ENCODE measurements at places on chromosomes 7 and 10.
A peak's percentile ranks its signal among the peaks of the same experiment; 100 is the strongest.

GRCh38 chr10:13894412-13895093, 307.8 kb downstream of the PRPF18 start:
- DNase-seq, result no peak

- DNase-seq, result peak; percentile 38
Observed at GRCh38 chr10:110357252-110357780, 52.6 kb upstream of the SMNDC1 start.

DNA sequence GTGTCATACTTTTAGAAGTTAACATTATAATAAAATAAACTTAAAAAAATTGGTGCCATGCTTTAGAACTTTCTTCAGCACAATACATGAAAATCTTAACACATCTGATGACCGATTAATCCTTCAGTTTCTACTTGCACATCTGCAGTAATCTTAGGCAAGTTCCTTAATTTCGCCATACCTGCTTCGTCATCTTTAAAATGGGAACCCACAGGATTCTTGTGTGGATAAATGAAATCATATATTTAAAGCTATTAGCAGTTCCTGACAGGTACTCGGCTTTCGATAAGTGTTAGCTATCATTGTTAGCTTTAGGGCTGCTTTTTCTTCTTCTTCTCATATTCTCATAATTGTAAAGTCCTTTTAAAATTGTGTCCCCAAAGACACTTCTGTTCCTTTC, 907 bp upstream of the VPS50 start:
- DNase-seq, result no peak

DNA sequence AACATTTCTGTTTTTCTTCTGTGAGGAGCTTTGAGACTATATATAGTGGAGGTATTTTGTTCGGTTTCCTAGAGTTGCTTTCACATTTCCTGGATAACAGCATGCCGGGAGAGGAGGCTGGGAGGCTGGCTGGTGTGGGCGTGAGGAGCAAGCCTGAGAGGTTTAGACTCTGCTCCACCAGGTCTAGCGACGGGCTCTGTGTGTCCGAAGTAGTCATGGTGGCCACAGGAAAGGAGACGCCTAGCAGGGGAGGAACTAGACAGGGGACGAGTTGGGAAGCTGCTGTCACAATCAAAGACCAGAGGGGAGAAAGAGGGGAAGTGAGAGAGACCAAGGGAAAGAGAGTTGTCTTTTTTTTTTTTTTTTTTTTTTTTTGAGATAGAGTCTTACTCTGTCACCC, 19.6 kb downstream of the PTPRE start:
- DNase-seq, result no peak

GRCh38 chr10:1679821-1680650, 57.3 kb downstream of the ADARB2 start:
- peak; percentile 9 for DNase-seq

DNA sequence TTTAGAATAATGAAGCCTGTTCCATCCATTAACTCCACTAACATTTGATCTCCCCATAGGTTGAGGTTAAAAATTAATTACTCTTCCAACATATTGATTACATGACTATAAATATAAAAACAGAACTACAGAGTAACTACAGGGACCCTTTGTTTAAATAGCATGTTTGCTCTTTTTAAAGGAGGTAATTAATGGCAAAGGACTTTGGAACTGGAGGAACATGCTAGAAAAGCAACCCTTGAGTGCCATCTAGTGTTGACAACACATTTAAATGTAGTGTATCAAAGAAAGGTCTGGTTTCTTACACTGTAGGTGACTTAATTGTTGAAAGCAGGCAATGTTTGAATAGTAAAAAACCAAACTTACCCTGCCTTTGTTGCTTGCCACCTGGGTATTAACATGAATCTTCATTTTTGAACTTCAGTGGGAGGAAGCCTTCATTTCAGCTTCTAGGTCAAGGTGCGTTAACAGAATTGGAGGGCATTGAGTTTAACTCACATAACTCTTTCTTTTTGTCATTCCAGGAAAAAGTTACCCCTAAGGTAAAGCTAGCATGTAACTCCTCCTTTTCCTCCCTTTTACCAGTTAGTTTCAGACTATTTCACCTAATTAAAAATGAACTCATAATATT, 52.6 kb upstream of the CAPZA2 start:
- DNase-seq, result peak; percentile 9

DNA sequence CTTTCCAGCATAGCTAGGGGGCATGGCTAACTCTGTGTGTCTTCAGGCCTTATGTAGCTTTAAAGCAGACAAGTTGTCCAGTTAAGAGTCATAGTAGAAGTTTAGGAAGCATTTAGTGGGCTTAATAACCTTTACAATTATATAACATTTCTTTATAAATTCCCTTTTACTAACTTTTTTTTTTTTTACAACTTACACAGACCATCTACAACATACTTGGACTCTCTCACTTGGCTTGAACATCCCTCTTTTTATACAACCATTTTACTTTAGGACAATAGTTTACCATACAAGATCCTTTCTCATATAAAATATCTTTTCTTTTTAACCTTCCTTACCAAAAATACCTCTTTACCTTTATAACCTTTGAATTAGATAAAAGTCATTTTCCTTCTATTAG, 26.3 kb downstream of the SP4 start:
- DNase-seq, result no peak

GRCh38 chr10:70090013-70090412, 37.4 kb downstream of the MACROH2A2 start:
- DNase-seq, result no peak
